Neural progenitor cell (in vitro differentiated cells): ENCODE measurements at places on chromosomes 6 and 20. TPM values are rescaled to one million over a fixed set of nuclear protein-coding genes. Genes with fewer than 3 reads are reported as not detected.

DNA sequence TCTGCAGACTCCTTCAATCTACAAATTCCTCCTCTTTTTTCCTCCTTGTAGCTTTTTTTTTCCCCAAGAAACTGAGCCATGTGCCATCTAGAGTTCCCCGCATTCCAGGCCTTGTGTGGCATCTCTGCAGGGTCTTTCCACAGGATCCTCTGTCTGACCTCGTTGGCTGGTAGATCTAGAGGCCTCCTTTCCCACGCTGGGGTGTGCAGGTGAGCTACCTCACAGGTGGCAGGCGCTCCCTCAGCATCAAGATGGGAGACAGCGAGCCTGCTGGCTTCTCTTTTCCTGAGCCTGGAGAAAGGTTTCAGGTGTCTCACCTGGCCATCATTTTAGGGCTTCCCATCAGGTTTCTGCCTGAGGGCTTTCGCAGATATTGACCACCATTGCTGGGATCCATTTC, 9.6 kb upstream of the NELFCD start:
- DNase-seq, result no peak

DNA sequence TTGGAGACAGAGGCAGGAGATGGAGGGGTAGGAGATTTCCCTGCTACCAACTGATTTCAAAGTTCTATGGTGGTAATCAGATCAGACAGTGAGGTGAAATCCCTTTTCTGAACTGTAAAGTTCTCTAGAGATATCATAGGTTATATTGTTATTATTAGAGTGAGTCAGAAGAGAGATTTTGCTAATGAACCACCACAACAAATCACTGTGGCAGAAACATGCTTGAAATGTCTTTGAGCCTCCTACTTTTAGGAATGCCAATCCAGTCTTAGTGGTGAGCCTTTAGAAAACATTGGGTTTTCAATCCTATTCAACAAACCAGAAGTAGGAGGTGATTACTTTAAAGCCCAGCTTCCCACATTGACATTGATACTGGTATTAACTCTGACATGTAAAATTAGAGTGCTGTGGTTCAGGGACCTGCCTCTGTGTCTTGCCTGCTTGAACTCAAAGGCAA, 136.7 kb upstream of the CNR1 start:
- no peak for DNase-seq

- no peak for DNase-seq
Observed at GRCh38 chr6:160132297-160132637, 10.7 kb downstream of the SLC22A1 start.

- DNase-seq, result no peak
Observed at GRCh38 chr6:39050453-39051112, 2.0 kb downstream of the GLP1R start.

GRCh38 chr6:31462964-31463870, 34.7 kb upstream of the MICB start:
- peak; percentile 89 for DNase-seq

- no peak for DNase-seq
Observed at GRCh38 chr20:49901588-49901987, 13.7 kb downstream of the SPATA2 start.

DNA sequence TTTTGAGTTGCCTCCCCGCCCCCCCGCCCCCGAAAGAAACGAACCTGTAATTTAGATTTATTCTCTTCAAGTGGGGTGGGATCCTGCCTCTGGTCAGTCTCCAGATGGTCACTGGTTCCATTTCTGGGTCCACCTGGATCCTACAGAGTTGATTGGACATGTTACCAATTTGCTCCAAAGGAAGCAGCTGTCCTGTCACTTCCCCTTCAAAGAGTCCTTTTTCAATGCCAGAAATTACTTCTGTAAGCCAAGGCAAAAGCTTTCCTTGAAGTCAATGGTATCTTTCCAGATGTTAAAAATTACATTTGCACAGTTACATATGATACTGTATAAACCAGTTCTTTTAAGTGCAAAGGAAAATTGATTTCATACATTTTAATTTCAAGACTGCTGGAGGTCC, 12.0 kb upstream of the ANKRD60 start:
- DNase-seq, result no peak

The SIM1 gene
- not detected in 2 replicates for total RNA-seq

The PRR18 gene
- total RNA-seq, result 0.13 and 0.40 TPM in 2 replicates
